NCI-H187 (cell line): ENCODE measurements at places on chromosomes 3 and 15.

DNA sequence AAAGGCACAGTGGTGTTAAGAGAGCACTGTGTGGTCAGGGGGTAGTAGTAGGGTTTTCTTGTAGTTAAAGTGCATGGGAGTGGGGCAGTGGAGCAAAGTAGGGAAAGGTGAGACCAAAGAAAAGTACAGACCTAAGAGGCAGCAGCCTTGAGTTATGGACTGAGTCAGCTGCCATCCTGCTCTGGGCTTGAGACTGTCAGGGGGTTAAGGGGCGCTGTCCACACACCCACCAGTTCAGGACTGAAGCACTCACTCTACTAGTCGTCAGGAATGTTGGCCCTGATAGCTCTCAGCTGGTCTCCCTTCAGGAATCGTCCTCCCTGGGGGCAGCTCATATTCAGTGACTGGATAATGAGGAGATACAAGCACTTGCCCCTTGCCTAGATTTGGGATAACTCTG, 7.9 kb downstream of the CCR4 start:
- DNase-seq: no peak

GRCh38 chr15:98868564-98868963, 139.0 kb downstream of the PGPEP1L start:
- DNase-seq: no peak

- no peak for DNase-seq
These were observed 44.4 kb downstream of the PCOLCE2 start for GRCh38 chr3:142844339-142844977.

- no peak for DNase-seq
These were observed 9.6 kb downstream of the CPOX start for GRCh38 chr3:98583766-98584165.

- no peak for DNase-seq
These were observed 69.7 kb upstream of the LINGO1 start for GRCh38 chr15:77702211-77702957.

- DNase-seq: no peak
These were observed 183.4 kb upstream of the GADL1 start for GRCh38 chr3:31077826-31078225.
